ENCODE measurements at places on chromosomes 11 and 22.
A peak's percentile ranks its signal among the peaks of the same experiment; 100 is the strongest.

- DNase-seq, result no peak
Measured at GRCh38 chr11:10285148-10285802, 8.7 kb downstream of the SBF2 start.

DNA sequence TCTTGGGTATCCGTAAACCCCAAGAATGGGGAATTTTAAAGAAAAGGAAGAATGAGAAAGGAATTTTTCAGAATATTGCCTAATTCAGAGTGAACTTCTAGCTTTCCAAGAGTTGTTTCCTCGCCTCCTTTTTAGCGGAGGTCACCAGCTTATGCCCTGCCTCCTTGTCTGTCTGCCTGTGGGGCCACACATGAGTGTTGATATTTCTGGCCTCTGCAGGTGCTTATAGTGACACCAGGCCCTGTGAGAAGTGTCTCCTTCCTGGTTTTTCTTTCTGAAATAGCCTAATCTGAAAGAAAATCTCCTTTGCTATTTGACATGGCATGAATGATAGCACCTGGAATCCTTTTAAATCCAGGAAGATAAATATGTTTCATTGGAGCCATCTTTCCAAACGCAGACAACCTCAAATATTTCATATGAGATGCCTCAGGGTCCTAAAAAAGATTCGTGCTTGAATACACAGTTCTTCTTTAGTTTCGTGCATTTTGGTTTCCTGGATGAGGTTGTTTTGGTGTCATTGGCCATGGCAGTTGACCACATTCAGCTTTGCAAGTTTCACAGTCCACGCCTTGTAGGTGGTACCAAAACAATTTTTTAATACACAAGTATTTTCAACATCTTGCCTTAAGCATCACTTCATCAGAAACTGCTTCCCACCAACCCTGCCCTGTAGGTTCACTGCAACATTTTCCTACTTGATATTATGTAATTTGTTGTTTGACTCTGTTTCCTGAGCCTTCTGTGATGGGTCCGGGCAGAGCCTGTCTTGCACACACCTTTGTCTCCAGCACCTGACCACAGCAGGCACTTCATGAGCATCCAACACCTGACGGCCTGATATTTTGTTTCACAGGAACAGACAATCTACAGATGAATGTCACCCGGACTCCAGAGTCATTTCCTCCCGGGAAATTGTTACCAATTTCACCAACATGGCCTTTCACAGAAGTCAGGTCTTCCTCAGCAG lies 159.4 kb downstream of the C11orf91 start:
- no peak for DNase-seq

GRCh38 chr22:49979587-49980264 lies 19.2 kb downstream of the PIM3 start:
- DNase-seq, result peak; percentile 55

DNA sequence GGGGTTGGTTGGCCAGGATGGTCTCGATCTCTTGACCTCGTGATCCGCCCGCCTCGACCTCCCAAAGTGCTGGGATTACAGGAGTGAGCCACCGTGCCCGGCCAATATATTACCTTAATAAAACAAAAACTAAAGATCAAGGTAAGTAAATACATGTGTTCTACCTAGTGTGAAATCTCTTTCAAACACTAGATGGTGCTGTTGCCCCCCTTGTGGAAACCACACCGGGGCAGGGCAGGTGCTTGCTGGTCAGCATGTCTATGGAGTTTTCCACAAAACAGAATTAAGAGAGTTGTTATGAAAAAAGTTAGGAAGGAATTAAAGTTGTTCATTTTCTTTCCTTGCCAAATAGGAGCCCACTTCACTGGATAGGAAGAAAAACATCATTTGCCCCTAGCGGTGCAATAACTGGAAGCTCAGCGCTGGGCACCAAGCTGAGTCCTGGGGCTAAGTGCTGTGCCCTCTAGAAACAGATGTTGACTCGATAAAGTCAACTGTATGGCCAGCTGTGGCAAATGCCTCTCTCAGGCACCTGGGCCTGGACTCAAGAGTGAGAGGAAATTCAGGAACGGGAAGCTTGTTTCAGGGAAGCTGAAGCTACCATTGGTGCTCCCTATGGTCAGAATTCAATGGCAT lies 6.3 kb upstream of the KCNJ5 start:
- peak; percentile 58 for DNase-seq

- DNase-seq, result no peak
Measured at GRCh38 chr11:74009675-74010305, 905 bp upstream of the UCP3 start.

DNA sequence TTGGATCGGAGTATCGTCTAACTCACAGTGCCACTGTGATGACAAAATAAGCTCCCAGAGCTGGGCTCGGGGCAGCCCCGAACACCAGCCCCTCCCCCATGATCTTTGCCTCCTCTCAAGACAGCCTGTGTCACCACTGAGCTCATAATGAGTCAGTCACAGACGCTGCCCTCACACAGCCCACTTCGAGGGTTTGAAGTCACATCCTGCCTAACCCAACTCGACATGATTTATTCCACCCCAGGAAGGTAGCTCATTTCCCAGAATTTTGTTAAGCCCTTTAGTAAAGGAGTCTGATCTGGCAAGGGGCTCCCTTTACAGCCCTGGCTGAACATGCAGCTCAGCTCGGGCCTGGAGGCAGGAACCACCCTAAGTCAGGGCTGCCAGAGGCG lies 22.8 kb downstream of the MYH9 start:
- peak; percentile 90 for DNase-seq

- DNase-seq, result peak; percentile 50
Measured at GRCh38 chr11:86800076-86800959, at the start of gene PRSS23. PRSS23 (plus strand) TSS chr11:86800542; CDS start chr11:86807644, 7,102 bp downstream.

GRCh38 chr11:62854013-62854824 lies 14.8 kb upstream of the WDR74 start:
- no peak for DNase-seq

DNA sequence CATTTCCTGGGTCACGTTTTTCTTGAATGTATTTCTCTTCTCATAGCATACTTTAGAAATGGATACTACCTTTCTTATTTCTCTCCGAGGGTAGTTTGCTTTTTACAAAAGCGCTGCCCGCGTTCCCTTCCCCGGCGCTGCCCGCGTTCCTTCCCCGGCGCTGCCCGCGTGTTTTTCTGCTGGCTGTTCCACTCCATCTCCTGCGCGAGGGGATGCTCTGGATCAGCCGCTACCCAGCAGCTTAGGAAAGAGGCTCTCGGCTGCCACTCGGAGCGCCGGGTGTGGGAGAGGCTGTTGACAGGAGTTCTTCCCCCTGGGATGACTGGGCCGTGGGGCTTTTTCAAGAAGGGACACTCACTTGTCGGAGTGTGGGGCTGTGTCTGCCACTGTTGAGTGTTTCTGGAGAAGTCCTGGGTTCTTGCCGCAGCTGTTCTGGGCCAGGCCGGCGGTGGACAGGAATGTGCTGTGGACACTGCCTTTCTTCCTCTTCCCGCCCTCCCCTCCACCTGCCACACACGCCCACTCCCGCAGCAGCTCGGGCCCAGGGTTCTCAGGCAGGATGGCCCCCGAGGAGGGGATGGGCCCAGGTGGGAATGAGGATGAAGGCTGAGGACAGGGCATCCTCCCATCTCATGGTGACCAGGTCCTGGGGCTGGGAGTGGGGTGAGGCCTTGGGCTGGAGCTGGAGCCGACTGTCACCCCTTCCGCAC lies 30.6 kb downstream of the GLB1L2 start:
- DNase-seq, result no peak

DNA sequence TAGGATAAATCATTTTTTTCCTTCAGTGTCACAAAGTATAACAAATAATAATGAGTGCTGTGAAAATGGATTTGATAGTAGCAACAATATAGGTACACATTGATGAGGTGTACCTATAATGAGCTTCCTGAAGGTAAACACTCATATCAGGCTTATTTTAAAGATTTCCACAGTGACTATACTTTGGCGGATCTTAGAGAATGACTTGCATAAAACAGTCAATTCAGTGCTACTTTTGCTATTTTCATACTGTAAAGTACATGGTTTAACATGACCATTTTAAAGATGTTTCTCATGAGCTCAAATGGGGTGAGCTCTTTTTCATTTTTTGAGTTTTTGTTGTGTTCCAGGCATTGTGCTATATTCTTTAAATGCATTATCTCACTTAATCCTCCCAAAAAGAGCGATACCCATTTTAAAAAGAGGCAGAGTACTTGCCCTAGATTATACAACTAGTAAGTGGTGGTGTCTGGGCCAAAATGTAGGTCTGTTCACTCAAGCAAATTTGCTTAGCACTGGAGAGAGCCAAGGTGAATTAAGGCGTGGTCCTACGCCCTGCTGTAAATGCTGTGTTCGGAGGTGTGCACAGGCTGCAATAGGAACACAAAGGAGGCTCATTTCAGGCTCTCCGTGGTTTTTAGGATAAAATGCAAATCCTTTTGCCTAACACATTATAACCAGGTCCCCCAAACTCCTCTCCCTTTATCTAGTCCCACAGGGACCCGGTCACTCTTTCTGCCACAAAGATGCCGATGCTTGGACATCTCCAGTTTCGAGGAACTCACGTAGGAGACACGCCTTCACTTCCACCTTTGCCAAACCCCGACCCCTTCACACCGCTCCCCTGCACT lies 617 bp upstream of the ALKBH3 start:
- DNase-seq, result no peak

DNA sequence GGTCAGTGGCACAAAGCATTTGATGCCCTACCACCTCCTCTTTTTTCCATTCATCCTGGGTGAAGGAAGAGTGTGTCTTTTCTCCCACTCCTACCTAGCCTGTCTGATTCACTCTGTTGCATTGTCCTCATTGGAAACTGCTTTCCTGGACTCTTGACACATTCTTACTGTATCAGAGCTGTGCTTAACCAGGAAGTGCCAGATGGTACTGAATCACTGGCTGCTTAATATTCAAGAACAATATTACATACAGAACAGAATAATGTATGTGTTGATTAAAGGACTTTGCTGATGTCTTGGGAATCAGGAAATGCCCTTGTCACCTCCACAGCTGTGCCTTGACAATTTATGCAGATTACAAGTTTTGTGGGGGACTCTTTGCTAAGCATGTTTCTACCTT lies 44.4 kb downstream of the SVIP start:
- DNase-seq, result no peak

GRCh38 chr11:12483604-12484003 lies 106.2 kb downstream of the PARVA start:
- DNase-seq, result no peak

DNA sequence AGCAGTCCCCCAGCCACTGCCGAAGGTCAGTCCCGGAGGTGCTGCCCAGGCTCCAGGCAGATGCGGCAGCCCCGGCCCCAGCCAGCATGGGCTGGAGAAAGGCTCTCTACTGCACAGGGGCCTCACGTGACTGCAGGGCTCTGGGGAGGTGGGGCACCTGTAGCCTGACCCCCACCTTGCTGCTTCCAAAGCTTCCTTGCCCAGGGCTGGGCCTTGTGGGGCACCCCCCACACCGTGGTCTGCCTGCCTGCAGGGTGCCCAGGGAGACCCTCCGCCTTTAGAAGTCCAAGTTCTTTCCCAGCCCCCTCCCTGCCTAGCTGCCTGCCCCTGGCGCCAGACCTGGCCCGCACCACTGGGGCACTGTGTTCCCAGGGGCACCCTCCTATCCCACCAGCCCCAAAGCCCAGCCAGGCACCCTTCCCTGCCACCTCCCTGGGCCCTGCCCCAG lies 28.4 kb upstream of the TXNRD2 start:
- DNase-seq, result no peak

- DNase-seq, result no peak
Measured at GRCh38 chr11:6397156-6397555, 6.9 kb downstream of the SMPD1 start.

DNA sequence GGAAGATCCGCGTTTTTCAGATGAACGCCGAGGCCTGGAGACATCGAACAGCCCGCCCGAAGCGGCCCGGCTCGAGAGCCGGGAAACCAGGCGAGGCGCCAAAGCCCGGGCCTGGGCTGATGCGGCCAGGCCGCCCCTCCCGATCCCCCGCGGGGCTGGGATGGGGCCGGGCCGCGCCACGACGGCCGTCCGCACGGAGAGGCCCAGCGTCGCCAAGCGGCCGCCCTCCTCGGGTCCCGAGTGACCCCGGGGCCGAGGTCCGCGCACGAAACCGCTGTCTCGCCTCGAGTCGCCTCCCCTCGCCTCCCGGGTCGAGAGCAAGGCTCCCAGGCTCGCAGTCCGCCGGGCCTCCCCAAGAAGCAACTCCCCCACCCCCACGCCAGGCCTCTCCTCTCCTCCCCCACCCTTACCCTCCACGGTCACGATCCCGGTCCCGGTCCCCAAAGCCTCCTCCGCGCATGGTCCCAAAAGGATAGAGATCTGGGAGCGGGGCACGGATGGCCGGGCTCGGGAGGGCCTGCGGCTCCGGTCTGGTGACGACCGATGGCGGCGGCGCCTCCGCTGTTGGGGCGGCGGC lies 482 bp downstream of the DDX17 start:
- peak; percentile 71 for DNase-seq

DNA sequence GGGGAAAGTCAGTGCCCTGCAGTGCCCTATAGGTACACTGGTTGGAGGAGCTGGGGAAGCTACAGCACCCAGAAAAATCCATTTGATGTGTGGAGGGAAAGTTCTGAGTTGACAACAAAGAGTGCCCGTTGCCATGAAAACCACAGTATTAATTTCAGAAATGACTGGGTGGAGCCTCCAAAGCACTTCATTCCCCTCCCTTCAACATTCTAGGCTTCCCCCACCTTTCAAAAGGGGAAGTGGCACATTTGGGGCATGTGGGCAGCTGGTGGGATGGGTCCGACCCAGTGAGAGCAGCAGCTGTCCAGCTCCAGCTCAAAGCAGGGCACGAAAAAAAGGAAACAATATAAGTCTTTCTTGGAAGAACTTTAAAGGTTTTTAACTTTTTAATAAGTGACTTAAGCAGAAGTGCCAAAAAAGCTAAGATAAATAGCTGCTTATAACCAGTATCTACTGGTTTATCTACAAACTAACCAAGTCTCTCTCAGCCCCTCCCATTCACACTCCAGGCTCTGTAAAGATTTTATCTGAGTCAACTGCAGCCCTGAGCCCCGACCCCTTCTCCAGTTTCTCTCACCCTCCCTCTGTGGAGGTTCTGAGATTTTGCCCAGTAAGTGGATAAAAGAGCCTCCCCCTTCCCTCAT lies 9.0 kb upstream of the AHNAK start:
- peak; percentile 70 for DNase-seq

DNA sequence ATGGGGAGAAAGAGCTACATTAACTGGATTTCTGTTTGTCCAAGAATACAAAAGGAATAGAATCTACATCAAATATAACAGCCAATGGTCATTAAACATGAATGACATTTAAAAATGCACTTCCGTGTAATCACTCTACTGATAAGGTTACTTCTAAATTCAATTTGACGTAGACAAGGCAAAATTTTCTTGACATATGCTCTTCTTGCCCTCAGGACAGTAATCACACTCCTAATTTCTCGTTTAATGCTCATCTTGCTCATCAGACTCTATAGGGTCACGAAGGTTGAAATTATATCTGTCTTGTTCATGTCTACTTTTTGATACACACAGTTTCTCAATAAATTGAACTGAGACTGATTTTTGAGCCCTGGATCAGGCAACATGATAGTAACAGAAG lies 58.4 kb downstream of the NARS2 start:
- DNase-seq, result no peak

GRCh38 chr11:41320238-41320637 lies 139.2 kb downstream of the LRRC4C start:
- DNase-seq, result no peak

All from stimulated activated naive CD8-positive, alpha-beta T cell treated with anti-CD3 and anti-CD28 coated beads, Interleukin-15, Interleukin-2, amounts not matched to agents 100 U/mL and 50 U/mL, for 24 hours (primary cell).